Germinal center (tissue), 1 donor: ENCODE measurements at places on chromosomes 6 and 20.

- no peak for DNase-seq
Measured at GRCh38 chr6:36765190-36765589, 67.6 kb downstream of the RAB44 start.

- no peak for DNase-seq
Measured at GRCh38 chr6:21423106-21423854, 170.3 kb upstream of the SOX4 start.

DNA sequence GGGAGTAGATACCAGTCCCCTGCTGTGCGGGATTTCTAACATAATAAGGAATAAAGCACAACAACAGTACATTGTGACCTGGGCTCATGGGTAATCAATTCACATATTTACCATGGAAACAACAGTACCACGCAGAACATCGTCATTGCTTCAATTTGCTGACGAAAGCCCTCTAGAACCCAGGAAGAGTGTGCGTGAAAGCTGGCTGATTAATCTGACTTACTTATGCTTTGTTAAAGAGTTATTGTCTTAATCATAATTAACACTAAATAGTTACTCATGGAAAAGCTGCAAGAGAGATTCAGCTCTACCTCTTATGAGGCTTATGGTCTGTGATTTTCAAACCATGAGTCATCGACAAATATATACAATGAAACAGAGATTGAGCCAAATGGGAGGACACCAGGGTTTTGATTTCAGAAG is 644.3 kb upstream of the AGPAT4 start:
- DNase-seq, result no peak

DNA sequence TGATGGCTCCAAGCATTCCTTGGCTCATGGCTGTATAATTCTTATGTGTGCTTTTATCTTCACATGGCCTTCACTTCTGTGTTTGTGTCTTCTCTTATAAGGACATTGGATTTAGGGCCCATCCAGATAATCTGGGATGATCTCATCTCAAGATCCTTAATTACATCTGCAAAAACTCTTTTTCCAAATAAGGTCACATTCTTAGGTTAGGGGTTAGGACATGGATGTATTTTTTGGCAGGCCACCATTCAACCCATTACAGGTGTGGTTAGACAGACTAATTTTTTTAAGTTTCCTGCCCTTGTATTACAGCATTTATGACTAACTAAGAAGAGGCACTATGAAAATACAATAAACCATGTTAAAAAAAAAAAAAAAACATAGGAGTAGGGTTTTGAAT is 254.0 kb downstream of the TPBG start:
- no peak for DNase-seq
